Natural killer cell (primary cell): ENCODE measurements at places on chromosomes 5 and 9.
A peak's percentile ranks its signal among the peaks of the same experiment; 100 is the strongest.

DNA sequence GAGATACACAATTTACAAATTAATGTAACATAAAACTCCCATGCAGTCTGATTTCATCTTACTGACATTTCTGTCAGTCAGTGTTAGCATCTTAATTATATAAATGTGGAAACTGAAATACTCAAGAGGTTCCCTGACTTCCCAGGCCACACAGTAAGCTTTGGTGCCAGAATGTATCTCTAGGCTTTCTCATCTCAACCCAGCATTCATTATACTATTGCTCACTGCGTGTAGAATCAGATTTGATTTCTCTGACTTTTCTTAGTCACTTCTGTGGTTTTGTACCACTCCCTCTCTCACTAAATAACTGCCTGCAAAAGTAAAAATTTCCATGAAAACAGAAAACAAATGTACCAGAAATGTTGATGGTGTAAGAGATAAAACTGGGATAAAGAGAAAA, 31.7 kb upstream of the CDKN2B start:
- no peak for DNase-seq

DNA sequence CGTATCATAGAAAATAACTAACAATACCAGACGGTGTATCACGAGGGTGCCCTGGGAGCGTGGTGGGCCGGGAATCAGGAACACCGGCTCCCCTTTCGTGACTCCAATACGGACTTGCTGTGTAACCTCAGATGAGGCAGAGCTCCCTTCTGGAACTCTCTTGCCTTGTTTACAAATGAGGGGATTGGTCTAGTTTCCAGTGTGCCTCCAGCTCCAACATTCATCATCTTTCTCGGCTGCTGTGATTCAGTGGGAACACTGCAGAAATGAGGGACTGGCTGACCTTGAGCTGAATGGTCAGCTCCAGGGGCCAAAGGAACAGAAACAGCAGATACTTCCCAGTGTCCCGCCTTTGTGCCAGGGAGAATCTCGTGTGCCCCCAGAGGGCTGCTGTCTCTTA, 22.6 kb upstream of the TGFBI start:
- DNase-seq: no peak

GRCh38 chr5:93018461-93018860, 562.6 kb downstream of the NR2F1-AS1 start:
- DNase-seq: no peak

DNA sequence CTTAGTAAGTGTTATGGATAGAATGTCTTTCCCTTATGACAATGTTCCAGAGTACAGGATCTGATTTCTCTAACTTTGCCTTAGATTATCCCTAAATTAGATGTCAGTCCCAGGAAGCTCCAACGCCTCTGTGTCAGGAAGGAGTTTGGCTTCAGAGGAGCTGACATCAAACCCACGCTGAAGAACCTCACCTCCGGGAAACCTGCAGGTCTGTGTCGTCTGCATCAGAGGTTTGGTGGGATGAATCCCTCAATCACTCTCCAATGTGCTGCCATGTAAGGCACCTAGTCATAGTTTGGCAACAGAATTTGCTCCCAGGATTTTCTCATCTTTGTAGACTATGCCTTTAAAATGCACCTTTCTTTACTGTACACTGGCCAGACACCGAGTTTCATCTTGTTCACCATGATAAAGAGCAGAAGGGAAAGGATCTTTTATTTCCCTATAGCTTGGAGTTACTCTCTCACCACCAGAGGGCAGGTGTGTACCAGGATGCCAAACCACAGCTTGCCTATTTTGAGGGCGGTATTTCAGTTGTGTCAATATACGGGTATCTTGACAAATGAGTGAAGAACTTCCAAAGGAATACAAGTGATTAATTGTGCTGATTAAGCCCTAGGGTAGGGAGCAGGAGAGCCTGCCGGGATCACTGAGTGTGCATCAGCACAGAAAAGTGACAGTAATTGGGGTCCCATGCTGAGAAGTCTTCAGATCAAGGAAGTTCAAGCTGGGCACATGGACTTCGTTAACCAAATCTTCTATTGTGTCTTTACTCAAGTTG, 23.4 kb downstream of the MINAR2 start:
- peak; percentile 66 for DNase-seq

DNA sequence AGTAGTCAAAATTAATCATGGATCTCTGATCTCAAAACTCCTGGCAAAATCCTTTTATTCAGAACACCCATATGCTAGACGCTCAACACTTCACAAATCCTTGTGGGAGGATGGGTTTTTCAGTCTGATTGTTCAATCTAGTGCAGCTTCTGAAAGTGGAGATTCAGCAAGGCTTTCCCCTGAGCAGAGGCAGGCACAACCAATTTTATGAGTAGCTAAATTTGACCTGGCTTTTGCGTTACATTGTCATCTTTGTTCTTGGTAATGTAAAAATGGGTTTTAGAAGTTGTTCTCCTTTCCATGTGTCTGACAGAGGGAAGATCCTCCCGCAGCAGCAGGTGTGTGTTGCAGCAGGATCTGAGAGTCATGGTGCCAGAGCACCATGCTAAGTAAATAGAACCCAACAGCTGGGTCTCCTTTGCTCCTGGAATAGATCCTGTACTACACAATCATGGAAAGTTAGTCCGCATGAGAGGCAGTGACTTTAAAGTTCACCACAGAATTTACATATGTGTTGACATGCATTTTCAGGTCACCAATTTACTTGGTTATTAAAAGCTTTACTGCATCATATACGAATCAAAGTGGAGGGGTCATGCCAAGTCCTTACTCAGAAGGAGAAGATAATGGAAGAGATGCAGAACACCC, 70.1 kb upstream of the MEF2C start:
- DNase-seq: no peak

DNA sequence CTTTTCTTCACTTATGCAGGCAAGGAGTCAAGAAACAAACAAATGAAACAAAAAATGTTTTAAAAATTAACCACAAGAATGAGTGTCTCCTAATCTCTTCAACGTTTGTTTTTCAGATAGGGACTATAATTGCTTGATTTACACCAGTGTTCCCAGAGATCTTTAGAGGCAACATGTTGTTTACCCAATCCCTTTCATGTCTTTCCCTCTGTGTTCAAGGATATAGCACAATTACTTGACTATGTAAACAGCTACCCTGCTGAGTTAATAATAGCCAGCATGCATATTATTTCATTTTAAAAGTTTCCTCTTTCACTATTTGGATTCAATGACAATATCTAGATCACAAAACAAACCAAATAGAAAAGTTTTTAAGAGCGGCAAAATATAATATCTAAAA, 25.1 kb upstream of the SHISAL2B start:
- no peak for DNase-seq

- no peak for DNase-seq
Measured at GRCh38 chr5:180331647-180331950, 21.5 kb downstream of the GFPT2 start.
